ENCODE measurements at places on chromosomes 1 and 21.
A peak's percentile ranks its signal among the peaks of the same experiment; 100 is the strongest.

- no peak for DNase-seq
Observed at GRCh38 chr1:197313713-197314112, 45.7 kb downstream of the CRB1 start.

GRCh38 chr1:59597420-59598119 lies 217.2 kb upstream of the HOOK1 start:
- no peak for DNase-seq

DNA sequence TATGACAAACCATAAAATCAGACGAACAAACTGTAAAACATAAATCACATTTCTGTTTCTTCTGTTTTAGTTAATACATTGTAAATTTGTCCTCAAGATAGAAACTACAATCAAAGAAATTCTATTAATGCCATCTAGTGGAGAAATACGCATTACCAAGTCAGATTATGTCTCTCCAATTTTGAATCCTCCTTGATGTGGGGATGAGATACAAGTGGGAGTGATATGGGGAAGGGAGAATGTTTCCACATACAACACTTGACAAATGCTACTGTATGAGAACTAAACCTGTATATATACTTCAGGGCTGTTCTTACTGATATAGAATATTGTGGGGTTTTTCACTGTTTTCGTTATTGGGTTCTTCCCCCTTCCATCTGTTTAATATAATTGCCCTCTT lies 2.6 kb downstream of the HFM1 start:
- no peak for DNase-seq

GRCh38 chr1:207081088-207081487 lies 7.6 kb upstream of the C4BPB start:
- no peak for DNase-seq

DNA sequence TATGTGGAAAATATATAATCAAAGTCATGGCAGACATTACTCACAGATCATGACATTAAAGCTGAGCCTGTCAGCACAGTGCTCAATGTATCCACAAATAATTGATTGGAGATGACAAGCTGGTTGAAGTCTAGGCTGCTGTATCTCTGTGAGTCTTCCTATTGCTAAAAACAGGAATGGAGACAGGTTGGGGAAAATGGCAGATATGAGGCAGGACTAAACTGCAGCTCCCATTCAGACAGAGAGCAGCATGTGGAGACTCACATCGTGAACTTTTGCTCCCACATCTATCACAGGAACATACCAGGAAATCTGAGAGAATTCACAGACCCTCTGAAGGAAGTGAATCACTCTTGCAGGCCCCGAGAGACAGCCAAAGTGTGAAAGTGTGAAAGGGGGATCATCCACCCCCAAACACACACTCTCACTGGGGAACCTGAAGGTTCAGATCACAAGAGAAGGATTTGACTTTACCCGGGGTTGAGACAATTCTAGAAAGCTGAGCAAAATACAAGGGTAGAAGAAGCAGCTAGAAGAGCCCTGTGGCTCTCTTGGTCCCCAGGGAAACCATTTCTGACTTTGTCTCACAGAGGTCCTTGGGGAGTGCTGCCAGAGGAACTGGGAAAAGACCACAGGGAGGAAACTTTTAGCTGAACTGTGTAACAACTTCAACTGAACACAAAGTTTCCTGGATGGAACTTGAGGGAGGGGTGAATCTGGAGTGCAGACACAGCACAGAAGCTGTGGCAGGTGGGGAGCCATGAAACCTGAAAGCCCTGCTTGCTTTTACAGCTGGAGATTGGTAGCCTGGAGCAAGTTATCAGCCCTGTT lies 173.4 kb downstream of the S1PR1 start:
- no peak for DNase-seq

DNA sequence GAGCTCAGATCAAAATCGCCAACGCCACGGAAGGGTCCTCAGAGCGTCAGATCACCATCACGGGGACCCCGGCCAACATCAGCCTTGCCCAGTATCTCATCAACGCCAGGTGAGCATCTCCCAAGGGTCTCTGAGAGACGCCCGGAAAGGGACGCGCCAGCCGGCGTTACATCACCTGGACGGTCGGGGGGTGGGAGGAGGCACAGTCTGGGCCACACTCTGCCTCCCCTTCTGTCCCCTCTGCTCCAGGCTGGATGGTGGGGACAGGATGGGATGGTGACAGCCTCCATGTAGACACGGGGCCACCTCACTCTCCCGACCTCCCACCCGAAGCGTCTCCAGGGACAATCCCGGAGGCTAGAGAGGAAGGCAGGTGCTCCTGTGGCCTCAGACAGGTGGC lies 41.5 kb upstream of the COL6A1 start:
- no peak for DNase-seq

GRCh38 chr1:2345297-2346075 lies 45.9 kb downstream of the MORN1 start:
- no peak for DNase-seq

DNA sequence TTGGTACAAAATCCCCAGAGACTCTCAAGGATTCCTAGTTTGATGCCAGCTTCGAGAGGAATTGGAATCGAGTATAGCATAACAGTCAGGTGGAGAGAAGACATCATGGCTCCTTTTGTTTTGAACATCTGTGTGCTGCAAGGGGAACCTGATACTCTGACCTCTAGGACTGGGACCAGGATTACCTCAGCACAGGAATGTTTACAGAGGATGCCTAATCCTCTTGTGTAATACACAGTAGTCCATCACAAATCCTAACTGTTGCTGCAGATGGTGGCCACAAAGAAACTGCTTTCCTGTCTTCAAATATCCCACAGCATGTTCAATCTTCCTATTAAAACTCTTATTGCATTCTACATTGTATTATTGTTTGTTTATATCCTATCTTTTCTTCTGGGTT lies 111.8 kb upstream of the PRMT6 start:
- no peak for DNase-seq

GRCh38 chr1:229118477-229119061 lies 152.3 kb upstream of the RAB4A start:
- DNase-seq: no peak

- DNase-seq: no peak
Observed at GRCh38 chr1:178048426-178048825, 45.5 kb upstream of the RASAL2 start.

GRCh38 chr1:190478149-190479049 lies 735 bp upstream of the BRINP3 start:
- DNase-seq: no peak

DNA sequence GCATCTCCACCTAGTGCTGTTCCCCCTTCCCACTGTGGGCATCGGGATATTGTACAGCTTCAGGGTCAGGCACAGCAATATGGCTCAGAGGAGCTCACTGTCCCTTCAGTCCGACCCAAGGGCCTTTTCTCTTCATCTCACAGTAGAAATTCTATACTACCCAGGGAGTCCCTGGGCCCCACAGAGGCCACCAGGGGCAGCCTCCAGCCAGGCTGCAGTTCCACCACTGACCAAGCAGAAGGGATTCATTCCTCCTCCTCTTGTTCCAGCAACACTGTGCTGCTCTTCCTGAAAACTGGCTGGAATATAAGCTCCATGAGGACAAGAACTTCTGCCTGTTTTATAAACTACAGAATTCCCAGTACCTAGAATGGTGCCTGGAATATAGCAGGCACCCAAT lies 70.5 kb downstream of the CD34 start:
- DNase-seq: no peak

GRCh38 chr1:208202333-208202995 lies 41.7 kb downstream of the PLXNA2 start:
- DNase-seq: no peak

DNA sequence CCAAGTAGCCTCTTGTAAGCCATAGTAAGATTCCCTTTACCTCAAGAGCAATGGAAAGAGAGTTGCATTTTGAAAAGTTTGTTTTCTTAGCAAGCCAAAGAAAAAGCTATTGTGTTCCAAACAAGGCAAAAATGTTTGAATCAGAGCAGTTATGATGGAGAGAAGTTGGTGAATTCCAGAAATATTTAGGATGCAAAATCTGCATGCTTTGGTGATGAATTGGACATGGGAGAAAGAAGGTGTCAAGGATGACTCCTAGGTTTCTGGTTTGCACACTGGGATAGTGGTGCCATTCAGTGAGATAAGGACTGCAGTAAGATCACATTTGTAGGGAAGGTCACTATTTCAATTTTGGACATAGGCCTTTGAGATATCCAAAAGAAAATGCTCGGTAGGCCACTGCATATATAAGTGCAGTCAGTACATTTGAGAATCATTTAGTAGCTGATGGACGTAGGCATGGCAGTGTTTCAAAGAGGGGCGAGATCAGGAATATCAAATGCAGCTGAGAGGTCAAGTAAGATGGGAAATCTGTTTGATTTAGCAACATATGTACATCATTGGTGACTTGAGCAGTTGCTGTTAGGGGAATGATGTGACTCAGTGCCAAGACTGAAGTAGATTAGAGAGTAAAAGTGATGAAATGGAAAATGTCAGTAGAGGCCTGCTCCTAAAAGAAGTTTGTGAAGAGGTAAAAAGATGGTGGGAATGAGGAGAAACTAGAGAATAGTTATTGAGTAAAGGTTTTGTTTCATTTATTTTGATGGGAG lies 33.9 kb upstream of the GPR25 start:
- DNase-seq: no peak

- no peak for DNase-seq
Observed at GRCh38 chr1:182426442-182427430, 23.2 kb upstream of the RGSL1 start.

- DNase-seq: no peak
Observed at GRCh38 chr1:235943581-235944114, 76.9 kb upstream of the LYST start.

GRCh38 chr21:27315373-27315772 lies 348.5 kb upstream of the ADAMTS5 start:
- no peak for DNase-seq

GRCh38 chr1:119747451-119747850 lies 21.3 kb downstream of the HMGCS2 start:
- DNase-seq: no peak

GRCh38 chr1:182752077-182752988 lies 37.2 kb upstream of the NPL start:
- no peak for DNase-seq

GRCh38 chr1:113042285-113043143 lies 30.5 kb upstream of the LRIG2 start:
- no peak for DNase-seq

GRCh38 chr1:238336531-238336930 lies 445.8 kb upstream of the ZP4 start:
- no peak for DNase-seq

GRCh38 chr1:90943966-90944365 lies 77.9 kb downstream of the ZNF644 start:
- no peak for DNase-seq

- no peak for DNase-seq
Observed at GRCh38 chr1:64754173-64754572, 9.3 kb downstream of the RAVER2 start.

- no peak for DNase-seq
Observed at GRCh38 chr1:160743266-160743665, 4.2 kb downstream of the SLAMF7 start.

- DNase-seq: no peak
Observed at GRCh38 chr1:52059321-52059720, 3.2 kb downstream of the BTF3L4 start.

GRCh38 chr1:36166136-36166535 lies 10.2 kb downstream of the MAP7D1 start:
- no peak for DNase-seq

DNA sequence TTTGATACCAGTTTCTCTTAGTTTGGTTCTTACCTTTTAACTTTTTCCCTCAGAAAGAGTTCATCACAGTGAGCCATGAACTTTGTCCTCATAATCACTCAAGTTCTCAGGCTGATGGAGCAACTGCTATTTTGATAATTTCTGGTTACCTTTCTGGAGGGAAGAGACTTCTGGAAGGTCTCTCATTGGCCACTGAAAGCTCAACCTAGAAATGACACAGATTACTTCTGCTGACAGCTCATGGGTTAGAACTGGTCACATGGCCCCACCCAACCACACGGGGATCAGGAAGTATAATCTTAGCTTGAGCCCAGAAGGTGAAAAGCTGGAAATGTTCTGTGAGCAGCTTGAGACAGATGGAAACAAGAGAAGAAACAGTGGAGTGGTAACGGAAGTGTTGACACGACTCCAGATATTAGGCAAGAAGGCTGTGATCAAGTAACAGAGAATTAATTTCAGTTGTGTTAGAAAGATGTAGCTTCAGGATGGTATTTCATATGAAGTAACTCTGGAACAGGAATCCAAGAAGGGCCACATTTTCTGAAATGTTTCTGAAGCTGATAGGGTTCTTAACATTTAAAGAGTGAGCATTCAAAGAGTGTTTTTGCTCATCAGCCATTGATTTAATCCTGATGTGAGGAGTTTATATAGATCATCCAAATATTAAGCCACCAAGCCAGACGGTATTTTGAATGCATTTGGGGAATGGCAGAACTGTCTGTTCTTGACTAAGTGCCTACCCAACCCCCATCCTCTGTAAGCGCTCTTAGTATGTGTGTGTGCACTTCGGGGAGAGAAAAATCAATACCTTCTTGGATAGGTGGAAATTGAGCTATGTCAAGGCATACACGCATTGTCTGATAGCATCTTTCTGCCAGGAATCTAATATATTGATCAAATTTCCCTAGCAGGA lies 21.9 kb upstream of the XPR1 start:
- no peak for DNase-seq

GRCh38 chr1:160149716-160150115 lies 1.7 kb upstream of the ATP1A4 start:
- DNase-seq: no peak

DNA sequence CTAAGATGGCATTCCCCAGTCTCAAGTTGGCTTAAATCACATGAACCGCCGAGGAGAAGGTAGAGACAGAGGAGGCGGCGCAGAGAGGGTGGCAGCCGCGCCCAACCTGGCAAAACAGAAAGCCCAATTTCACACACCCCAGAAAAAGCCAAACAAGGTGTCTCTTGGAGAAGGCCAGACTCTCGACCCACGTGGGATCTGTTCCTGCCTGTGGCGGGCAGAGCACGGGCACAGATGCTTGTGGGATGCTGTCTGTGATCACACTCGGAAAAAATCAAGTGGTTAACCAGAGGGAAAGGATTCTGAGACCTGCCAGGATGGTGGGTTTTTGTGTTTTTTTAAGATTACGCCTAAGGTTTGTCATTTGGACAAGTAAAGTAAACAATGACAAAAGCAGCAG lies 80.7 kb downstream of the MRPL37 start:
- no peak for DNase-seq

DNA sequence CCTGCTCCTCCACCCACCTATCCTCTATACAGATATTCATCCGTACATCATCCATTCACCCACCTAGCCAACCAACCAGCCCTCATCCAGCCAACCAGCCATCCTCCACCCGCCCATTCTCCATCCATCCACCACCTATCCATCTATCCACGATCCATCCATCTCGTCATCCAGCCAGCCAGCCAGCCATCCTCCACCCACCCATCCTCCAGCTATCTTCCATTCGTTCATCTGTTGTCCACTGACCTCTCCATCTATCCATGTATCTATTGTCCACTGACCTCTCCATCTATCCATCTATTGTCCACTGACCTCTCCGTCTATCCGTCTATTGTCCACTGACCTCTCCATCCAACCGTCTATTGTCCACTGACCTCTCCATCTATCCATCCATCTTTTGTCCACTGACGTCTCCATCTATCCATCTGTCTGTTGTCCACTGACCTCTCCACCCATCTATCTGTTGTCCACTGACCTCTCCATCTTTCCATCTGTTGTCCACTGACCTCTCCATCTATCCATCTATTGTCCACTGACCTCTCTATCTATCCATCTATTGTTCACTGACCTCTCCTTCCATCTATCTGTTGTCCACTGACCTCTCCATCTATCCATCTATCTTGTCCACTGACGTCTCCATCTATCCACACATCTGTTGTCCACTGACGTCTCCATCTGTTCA lies 47.6 kb downstream of the FAAP20 start:
- DNase-seq: no peak

- DNase-seq: peak; percentile 43
Observed at GRCh38 chr21:43718872-43719747, at the start of gene PDXK. Gene PDXK (plus strand): TSS chr21:43719129. CDS start chr21:43719295, 166 bp downstream.

- DNase-seq: no peak
Observed at GRCh38 chr1:167499664-167500101, 18.6 kb downstream of the CD247 start.
